Psoas muscle (tissue), 8 donors: ENCODE measurements at places on chromosomes 5 and 9.

- no peaks in the 10 kb centered on the region for H3K36me3 ChIP-seq
- peak overlapping the region; percentile 6 for H3K27ac ChIP-seq
- no peak overlapping the region for H3K4me3 ChIP-seq
- H3K27me3 ChIP-seq = no peaks in the 10 kb centered on the region
- DNase-seq = no peak
These were observed 73.4 kb downstream of the ANGPTL2 start for GRCh38 chr9:127049044-127049443.

DNA sequence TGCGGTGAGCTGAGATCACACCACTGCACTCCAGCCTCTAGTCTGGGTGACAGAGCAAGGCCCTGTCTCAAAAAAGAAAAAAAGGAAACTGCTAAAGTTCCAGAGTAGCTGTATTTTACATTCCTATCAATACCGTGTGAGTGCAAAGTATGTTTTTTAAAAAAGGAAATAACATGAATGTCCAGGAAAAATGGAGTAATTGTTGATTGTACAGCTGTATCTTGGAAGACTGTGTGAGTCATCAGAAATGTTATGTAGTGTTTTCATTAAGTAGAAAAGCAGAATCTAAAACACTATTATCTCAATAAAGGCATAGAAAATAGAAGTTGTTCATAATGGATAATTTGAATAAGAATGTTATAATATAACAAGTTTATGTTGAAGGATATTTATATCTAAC, 53.9 kb downstream of the ZCCHC7 start:
- DNase-seq = no peak
- no peak overlapping the region for H3K27ac ChIP-seq
- no peaks in the 10 kb centered on the region for H3K27me3 ChIP-seq
- no peaks in the 10 kb centered on the region for H3K36me3 ChIP-seq
- H3K4me1 ChIP-seq = no peaks in the 10 kb centered on the region
- H3K4me3 ChIP-seq = no peak overlapping the region

- peak overlapping the region; percentile 92 for H3K27ac ChIP-seq
- H3K36me3 ChIP-seq = no peaks in the 10 kb centered on the region
- peak; percentile 87 for DNase-seq
- H3K27me3 ChIP-seq = no peaks in the 10 kb centered on the region
- H3K4me1 ChIP-seq = peaks cover 47% of the 10 kb centered on the region
These were observed 40.6 kb downstream of the ADCY2 start for GRCh38 chr5:7436521-7436920.

GRCh38 chr9:132546148-132547051, 36.0 kb upstream of the BARHL1 start:
- H3K27ac ChIP-seq = no peak overlapping the region
- H3K4me3 ChIP-seq = peak overlapping the region; percentile 25
- no peaks in the 10 kb centered on the region for H3K27me3 ChIP-seq
- H3K36me3 ChIP-seq = no peaks in the 10 kb centered on the region

- DNase-seq = peak; percentile 18
- no peak overlapping the region for H3K4me3 ChIP-seq
- H3K27me3 ChIP-seq = no peaks in the 10 kb centered on the region
- peak overlapping the region; percentile 47 for H3K27ac ChIP-seq
These were observed 216.2 kb downstream of the ENC1 start for GRCh38 chr5:74424162-74424868.
